ENCODE measurements at places on chromosomes 3 and 15.

DNA sequence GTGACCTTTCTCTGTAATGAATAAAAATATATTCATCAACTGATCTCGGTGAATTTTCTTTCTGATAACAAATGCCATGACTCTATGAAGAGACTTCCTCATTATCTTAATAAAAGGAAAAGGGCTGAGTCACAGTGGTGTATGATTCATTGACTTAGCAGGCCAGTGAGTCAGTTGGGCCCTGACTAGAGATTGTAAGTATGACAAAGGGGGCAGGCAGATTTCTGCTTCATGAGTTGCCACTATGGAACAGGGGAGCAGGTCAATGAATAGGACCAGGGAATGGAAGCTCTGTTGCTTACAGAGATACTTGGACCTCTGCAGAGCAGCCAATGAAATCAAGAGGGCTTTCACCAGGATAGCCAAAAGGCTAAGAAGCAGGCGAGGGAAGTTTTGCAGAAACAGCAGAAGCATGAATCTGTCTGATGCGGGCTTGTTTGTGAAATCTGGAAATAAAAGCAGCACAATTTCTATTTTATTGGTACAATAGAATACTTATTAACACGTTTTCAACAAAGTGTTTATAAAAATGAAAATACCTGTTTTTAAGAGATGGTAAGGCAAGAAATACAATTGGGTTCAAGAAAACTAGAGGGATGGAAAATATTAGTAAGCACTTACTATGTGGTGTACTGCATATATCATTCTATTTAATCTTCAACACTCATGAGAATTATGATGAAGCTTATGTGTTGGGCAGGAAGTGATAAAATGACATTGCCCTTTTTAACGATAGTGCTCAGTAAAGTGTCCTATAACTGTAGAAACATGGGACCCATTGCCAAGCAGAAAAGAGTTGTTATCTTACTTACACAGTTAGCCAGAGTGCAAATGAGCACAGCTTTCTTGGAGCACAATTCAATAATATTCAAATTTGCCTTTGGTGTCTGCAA is 169.8 kb upstream of the MYRIP start:
- DNase-seq: no peak

DNA sequence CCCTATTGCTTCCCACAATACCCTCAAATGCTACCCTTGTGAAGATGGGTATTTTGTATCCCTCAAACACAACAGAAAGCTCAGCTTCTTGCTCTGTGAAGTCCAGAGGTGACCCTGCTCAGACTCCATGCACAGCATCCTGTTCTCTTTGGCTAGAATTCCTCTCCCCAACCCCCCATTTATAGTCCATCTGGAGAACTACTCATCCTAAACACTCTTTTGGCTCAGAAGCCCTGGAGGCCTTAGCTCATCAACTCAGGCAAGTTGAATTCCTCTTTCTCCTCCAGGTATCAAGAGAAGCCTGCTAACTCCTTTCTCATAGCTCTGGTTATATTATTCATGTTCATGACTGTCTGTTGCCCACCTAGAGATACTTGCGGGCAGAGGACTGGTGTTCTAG is 18.3 kb upstream of the GASK1A start:
- no peak for DNase-seq

GRCh38 chr3:146546366-146546965 is 2.1 kb upstream of the PLSCR1 start:
- DNase-seq: no peak

DNA sequence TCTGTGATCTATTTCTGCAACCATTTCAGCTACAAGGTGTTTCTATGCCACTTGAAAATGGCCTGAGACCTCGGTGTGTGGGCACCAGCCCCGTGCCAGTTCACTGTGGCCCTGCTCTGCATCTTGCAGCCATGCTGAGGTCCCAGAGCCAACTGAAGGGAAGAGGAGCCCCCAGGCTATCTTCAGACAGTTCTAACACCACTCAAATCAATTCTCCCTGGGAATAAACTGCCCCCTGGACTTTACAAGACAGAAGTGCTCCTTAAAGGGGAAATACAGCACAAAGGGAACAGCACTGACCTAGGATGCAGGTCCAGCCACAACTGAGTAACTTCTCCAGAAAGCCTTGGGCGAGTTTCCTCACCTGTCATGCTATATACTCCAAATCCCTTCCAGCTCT is 3.9 kb downstream of the XXYLT1 start:
- DNase-seq: no peak

- DNase-seq: no peak
These were observed 37.1 kb upstream of the SLC25A36 start for GRCh38 chr3:140904521-140904920.

- no peak for DNase-seq
These were observed 217.0 kb upstream of the LRIG1 start for GRCh38 chr3:66717806-66718205.

GRCh38 chr15:40869686-40870085 is 4.3 kb downstream of the RHOV start:
- DNase-seq: no peak

GRCh38 chr15:95368191-95368590 is 962.3 kb upstream of the NR2F2 start:
- DNase-seq: no peak

DNA sequence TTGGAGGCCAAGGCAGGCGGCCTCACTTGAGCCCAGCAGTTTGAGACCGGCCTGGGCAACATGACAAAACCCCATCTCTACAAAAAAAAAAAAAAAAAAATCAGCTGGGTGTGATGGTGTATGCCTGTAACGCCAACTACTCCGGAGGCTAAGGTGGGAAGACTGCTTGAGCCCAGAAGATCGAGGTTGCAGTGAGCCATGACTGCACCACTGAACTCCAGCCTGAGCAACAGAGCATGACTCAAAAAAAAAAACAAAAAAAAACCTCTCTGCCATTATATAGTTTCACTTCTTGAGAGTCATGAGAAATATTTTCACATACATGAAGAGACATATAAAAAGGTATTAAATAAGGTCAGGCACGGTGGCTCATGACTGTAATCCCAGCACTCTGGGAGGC is 45.9 kb upstream of the CP start:
- no peak for DNase-seq

DNA sequence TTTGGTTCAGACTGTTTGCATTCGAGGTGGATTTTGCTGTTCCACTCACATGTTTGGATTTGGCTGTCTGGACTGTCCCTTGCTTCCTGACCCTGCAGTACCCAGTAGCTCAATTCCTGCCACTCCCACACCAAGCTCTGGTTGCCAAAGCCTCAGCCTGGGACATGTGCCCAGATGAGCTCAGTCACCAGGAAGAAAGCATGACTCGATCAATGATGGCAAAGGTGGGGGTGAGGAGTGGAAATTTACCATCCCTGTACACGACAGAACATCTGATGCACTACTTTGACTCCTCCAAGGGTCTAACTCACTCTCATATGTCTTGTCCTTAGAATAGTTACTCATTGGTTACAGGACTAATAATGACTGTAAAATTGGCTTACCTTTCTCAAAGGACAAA is 45.2 kb downstream of the ZNF385D start:
- no peak for DNase-seq

- no peak for DNase-seq
These were observed 48.5 kb upstream of the CHST2 start for GRCh38 chr3:143070977-143071551.

DNA sequence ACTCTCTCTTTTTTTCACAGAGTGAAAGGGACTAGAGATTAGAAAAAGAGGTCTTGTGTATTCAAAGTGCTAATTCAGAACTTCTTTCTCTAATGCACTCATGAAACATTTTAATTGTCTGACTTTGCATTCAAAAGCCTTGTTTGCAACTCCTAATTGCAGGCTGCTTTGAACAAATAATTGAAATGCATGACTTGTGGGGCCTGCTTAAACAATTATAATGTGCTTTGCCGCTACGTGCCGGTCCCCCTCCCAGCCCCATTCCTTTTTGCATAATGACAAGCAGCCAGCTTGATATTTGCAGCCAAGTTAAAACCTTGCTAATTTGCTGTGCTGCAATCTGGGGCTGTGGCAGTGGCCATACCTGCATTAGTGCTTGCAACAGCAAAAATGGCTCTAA is 114.5 kb downstream of the FOXB1 start:
- no peak for DNase-seq

DNA sequence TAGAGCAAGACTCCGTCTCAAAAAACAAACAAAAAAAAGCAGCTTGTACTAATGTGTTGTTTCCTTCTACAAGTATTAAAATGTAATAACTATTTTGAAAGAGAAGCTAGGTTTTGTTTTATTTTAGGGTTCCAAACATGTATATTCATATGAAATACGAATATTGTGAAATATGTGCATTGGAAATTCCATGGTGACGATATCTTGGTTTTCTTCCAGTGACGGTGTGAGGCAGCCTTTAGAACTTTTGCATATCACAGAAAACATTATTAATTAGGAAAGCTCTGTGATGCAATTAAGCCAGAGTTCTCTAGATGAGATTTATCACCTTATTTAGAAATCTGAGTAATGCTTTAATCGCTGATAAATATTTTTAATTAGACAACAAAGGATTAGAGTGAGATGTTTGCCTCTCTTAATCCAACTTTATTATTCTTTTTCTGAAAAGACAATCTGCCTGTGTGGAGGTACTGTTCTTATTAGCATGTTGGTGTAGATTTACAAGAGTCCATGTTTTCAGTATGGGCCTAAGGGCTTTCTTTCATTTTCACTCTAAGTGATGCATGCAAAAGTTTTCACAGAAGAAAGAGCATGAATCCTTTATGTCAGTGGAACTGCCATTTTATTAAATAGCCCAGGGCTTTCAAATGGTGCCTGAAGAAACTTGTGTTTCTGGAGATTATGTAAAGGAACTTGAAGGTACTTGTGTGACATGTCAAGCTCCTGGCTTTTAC is 37.7 kb upstream of the SAMMSON start:
- DNase-seq: no peak

DNA sequence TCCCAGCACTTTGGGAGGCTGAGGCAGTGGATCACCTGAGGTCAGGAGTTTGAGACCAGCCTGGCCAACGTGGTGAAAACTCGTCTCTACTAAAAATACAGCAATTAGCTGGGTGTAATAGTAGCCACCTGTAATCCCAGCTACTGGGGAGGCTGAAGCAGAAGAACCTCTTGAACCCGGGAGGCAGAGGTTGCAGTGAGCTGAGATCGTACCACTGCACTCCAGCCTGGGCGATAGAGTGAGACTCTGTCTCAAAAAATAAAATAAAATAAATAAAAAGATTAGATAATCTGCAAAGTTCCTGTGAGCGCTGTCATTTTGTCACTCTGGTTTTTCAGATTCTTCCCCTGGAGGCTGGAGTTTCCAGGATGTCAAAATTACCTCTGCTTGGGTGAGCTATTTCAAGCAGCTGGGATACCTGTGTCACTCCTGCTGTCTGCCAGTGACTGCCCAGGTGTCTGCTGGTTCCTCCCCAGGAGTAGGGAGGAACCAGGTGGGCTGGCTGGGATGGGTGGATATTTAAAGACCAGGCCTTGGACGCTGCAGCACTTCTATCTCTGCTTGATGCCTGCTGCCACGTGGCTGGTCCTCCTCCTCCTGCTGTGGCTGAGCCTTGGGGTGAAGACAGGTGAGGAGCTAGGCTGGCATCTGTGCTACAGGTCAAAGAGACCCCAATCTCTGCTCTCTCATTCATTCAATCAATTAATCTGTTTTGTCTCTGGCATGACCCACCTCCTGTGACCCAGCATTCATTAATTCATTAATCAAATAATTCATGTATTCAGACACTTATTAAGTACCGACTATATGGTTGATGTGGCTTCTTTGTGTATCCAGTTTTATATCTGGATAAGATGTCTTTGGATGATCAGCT is 19.5 kb upstream of the MUC20 start:
- DNase-seq: no peak

DNA sequence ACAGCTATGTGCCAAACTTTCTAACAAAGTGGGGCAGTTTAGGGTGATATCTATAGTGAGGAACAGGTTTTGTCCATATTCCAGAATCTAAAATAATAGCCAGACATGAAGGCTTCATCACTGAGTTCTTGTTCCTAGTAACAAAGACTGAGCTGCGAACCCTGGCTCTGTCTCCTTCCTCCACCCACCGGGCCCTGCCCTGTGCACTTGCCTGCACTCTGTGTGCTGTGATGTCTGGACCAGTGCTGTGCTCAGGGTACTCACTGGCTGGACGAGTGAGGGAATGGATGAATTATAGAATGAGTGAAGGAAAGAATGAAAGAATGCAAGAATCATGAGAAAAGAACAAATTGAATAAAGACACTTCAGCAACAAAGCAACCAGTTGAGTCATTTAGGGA is 8.9 kb upstream of the NMNAT3 start:
- no peak for DNase-seq

DNA sequence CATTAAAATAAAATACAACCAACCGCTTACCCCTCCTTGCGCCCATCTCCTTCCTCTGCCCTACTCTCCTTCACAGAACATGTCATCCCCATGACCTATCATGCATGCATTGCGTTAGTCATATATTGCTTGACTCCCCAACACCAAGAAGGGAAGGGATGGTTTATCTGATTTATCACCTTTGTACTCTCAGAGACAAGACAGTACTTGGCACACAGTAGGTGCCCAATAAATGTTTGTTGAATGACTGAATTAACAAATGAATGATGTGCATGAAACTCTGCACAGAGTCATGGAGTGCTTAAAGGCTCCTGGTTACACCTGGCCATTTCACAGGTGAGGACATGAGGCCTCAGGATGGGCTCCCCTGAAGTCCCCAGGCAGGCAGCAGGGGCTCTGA is 59.7 kb downstream of the IQSEC1 start:
- no peak for DNase-seq

DNA sequence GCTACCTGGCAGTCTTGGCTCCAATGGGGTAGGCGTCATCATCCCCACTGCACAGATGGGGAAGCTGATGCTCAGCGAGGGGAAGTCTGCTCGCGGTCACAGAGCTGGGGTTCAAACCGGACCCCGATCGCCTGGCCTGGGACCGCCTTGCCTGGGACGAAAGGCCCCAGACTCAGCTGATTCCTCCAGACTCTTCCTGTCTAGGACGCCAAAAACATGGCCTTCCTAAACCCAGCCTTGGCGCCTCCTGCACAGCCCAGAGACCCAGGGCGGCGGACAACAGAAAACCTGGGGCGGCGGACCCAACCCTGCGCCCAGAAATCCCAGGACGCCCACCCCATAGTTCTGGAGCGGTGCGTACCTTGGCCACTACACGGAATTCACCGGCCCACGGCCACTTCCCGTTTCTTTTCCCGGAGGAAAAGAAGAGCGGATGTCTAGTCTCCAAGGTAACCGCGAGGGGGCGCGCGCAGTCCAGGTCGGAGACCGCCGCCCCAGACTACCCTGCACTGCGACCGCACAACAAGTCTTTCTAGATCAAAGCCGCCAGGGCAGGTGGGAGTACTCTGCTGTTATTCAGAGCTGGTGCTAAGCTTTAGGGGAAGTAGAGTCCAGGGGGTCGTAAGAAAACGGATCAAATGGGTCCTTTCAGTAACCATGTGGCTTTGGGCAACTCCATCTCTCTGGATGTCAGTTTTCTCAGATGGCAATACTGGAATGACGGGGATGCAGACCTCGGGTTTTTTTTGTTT is 4.9 kb upstream of the IL17RD start:
- DNase-seq: peak; percentile 65

Measured in stimulated activated naive B cell treated with anti-CD40 and anti-IgM and Interleukin-4, amounts not matched to agents 10 μg/mL and 1 μg/mL and 100 μg/mL, for 72 hours (primary cell).